ENCODE measurements at places on chromosomes 2 and 18.

- no peak for DNase-seq
Observed at GRCh38 chr2:16722126-16722525, 56.5 kb upstream of the CYRIA start.

DNA sequence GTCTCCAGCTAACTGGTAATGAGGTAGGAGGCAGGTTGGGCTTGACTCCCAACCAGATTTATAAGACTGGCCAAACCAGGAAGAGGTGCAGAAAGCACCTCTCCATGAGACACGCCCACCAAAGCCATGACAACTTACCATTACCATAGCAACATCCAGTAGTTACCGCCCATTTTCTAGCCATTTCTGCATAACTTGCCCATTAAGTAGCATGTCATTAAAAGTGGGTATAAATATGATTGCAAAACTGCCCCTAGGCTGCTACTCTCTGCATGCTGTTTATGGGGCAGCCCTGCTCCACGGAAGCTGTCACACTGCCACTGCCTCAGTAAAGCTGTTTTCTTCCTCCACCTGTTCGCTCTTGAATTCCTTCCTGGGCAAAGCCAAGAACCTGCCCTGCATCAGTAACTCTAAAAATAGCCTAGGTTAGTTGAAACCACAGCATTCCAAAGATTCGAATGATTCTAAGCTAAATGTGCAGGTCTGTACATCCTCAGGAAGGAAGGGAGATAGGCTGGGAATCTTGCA, 131.9 kb downstream of the ATL2 start:
- no peak for DNase-seq

DNA sequence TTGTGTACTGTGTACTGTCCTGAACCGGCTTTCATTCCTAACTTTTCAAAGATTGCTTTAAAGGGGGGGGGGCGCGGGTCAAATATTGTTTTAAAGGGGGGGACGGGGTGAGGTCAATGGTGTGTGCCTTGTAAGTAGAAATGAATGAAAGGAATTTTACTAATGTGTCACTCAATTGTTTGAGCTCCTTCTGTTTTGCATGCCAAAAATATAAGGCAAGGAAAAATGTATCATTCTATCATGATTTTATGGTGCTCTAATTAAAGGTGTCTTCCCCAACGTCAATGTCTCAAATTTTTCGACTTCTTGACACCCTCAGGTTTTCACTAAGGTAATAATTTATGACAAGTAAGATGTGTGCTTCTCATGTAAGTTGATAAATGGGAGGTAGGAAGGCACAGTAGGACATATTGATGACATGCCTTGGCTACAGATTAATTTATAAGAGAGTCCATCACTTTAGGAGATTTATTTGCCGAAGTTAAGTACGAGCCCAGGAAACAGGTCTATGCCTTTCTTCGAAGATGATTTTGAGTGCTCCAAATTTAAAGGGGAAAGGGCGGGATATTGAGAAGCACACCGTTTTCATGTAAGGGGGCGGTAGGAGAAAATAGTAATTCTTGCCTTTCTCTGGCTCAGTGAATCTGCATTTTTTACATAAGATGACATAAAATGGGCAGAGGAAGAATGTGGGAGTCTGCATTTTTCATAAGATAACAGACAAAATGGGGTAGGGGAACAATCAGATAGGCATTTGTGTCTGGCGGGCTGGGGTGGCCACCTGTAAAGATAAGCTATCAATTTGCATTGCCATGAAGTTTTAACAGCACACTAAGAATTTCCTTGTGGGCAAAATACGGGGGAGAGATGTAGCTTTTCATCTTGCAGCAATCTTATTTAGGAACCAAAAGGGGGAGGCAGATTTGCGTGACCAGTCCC, 1.2 kb upstream of the TRAPPC8 start:
- DNase-seq = no peak

DNA sequence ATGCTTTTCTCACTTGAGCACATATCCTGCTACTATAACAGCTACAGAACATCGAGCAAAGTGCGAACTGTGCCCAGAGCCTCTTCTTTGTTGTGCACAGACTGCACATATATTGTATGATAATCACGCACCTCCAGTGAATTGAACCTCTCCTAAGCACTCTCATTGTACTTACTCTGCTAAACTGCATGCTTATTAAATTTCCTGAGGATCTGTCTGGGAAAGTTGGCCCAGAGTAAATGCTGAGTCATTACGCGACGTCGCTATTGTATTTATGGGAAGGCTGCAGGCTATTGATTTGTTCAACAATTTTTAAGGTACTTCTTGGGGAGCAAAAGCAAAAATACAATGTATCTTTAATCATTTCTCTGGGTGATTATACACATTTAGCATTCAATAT, 399.6 kb upstream of the DSEL start:
- DNase-seq = no peak

- DNase-seq = no peak
Observed at GRCh38 chr2:18213986-18214385, 335.5 kb downstream of the KCNS3 start.

- no peak for DNase-seq
Observed at GRCh38 chr2:195570329-195570728, 86.7 kb upstream of the SLC39A10 start.

- DNase-seq = no peak
Observed at GRCh38 chr2:231391981-231392380, 3.5 kb upstream of the B3GNT7 start.

GRCh38 chr2:128318776-128319464, at the start of gene HS6ST1:
Gene HS6ST1, minus strand, starts transcription at chr2:128318868. Its CDS starts 305 bp downstream, at chr2:128318563.
- peak; percentile 94 for DNase-seq

DNA sequence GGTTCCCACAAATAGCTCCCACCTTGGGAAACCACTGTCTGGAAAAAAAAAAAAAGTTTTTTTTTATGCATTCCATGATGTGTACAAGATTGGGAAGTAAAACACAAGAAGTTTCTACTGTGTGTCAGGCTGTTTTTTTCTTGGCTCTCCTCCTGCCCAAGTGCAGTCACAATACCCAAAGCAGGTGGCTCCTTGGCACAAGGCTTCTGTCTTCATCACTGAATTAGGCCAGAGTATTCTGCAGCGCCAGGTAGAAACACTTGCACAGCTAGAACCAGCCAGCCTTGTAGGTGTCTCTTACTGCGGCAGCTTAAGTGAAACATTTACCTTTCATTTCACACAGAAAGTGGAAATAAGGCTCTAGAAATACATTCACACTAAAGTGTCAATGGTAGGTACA, 23.8 kb upstream of the MAL start:
- no peak for DNase-seq

DNA sequence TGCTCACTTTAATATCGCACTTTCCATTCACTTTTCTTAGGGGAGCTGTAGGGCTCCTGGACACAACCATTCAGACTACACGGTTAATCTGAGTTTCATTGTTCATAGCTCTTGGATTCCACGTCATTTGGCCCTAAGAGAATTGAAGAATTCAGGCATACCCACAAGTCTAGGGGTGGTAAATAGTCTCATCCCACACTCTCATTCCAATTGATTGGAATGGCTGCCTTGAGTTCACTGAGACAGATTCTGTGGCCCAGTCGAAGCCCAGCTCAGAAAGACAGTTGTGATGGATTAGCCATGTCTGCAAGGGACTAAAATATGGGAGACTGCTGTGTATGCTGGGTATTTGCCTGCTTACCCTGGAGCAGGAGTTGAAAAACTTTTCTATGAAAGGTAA, 124.6 kb downstream of the TFCP2L1 start:
- no peak for DNase-seq

DNA sequence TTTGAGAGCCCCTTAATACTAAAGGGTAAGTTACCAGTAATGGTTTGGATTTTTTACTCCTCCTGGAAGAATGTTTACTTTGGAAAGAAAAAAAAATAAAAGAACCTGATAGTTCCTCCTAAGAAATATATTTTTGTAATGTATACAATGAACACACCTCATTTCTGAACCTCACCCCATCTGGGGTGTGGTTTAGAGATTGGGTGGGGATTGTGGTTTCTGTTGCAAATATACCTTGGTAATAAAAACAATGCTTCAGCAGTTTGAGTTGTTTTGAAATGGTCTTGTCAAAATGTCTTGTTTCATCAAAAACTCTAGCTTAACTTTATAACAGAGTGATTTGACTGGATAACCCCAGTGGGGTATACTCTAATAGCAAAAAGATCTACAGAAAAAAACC, 448.9 kb upstream of the MEIS1 start:
- DNase-seq = no peak

- DNase-seq = no peak
Observed at GRCh38 chr2:102033031-102033749, 41.4 kb downstream of the IL1R2 start.

DNA sequence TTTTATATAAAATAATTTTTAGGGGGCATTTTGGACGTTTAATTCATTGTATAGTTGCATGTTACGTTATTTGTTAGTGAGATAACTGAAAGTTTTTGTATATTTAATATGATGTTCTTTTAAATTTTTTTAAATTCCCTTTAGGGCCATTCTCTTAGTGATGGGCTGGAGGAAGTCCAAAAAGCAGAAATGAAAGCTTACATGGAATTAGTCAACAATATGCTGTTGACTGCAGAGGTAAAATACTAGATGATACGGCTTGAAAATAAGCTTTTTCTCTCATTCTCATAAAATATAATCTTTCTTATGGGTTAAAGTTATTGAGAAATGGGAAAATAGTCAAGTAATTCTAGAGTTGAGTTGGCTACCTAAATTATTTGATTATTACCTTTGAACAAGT, 58.9 kb downstream of the MTX2 start:
- DNase-seq = no peak

- no peak for DNase-seq
Observed at GRCh38 chr2:113080134-113080533, 12.4 kb downstream of the IL1F10 start.

DNA sequence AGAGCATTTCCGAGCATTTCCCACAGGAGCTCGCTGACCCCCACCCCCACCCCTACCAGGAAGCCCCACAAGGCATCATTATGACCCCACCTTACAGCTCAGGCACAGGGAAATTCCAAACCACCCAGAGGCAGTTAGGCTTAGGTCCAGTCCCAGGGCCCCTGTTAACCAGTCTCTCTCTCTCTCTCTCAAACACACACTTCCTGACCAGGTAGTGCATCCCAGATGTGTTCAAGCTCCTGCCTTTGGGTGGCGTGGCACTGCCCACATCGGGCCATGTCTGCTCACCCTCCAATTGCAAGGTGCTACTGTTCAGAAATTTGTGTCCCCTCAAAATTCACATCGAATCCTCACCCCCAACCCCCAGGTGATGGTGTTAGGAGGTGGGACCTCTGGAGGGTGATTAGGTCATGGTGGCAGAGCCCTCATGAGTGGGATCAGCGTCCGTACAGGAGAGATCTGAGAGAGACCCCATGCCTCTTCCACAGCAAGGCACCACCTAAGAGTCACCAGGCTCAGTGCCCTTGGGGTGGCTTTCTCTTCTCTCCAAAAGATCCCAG, 8.8 kb downstream of the COPS9 start:
- no peak for DNase-seq

DNA sequence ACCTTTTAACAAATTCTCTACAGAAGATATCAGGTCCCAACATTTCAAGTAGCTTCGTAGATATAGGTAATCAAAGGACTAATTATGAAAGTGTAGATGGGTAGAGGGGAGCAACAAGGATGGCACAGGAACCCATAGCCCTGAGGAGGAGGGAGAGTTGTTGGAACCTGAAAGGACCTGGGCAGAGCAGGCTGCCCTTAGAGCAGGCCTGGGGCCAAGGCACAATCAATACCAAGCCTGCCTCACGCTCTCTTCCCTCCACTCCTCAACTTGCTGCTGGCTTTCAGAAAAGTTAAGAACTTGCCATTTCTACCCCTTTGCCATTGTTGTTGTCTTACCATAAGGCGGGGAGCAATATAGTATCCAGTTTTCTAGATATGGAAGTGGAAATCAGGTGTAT, 10.1 kb upstream of the NAT8 start:
- no peak for DNase-seq

GRCh38 chr2:128396500-128396891, 77.8 kb upstream of the HS6ST1 start:
- no peak for DNase-seq

DNA sequence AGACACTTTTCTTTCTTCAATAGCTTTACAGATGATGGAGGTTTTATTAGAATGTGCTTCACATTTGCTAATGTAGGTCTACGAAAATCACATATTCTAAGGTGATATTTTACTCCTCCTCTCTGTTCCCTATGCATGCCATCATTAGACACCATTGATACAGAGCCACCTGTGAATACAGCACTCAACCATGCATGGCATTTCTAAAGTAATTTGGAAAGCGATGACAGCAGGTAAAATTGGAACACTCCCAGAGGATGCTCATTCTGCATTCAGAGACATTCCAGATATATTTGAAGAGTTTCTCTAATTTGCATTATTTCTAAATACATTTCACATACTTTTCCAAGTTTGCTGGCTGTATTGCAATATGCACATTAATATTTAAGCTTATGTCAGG, 65.3 kb upstream of the RIT2 start:
- no peak for DNase-seq

GRCh38 chr2:229446350-229446749, 175.3 kb upstream of the PID1 start:
- DNase-seq = no peak

DNA sequence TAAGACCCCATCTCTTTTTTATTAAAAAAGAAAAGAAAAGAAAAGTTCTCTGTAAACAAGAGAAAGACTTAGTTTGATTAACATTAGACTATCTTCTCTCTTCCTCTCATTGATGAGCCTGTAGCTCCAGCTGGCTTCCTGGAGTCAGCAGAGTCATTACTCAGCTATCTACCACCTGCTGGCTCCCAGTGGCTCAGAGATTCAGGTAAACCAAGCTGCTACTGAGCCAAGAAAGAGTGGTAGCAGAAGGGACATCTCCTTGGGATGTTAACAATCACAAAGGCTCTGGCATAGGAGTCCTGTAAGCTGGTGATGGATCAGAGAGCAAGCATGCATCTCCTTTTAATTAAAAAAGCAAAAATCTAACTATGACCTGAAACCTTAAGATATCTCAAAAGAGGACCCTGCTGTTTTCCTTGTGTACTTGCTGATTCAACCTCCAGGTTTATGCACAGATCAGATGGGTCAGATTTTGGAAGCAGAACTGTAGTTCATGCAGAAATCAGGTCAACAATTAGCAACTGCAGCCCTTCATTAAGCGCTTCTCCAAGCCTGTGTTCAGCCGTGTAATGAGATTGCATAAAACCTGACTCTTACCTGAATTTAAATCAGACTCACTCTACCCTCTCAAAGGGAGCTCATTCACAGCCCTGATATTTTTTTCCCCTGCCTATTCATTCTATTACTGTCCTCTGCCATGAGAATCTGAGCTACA, 225.8 kb downstream of the RNF152 start:
- DNase-seq = no peak

- DNase-seq = no peak
Observed at GRCh38 chr2:238487134-238487533, 60.4 kb downstream of the ASB1 start.

DNA sequence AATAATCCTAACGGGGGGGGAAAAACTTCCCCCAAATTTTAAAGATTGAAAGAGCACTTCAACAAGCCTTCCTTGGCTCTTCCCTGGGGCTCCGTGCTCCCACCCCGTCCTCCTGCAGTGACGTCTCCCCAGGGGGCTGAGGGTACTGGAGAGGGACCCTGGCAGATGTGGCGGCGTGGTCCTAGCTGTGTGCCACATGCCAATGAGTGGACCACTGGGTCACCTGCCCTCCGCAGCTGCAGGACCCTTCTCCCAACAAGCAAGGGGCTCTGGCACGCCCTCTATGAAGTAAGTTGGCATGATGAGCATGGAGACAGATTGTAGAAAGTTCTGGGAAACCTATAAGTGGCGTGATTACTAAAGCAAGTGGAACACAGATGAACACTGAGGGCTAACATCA, 46.7 kb downstream of the PXDN start:
- no peak for DNase-seq
